ENCODE measurements at places on chromosomes 4 and X.

- no peak for DNase-seq
Measured at GRCh38 chr4:155703486-155704247, 37.0 kb downstream of the GUCY1A1 start.

GRCh38 chr4:147560625-147561024, 56.6 kb upstream of the TMEM184C start:
- no peak for DNase-seq

- DNase-seq: no peak
Measured at GRCh38 chr4:70518716-70519115, 347 bp downstream of the AMTN start.

GRCh38 chrX:102958794-102959193, 21.7 kb downstream of the RAB40AL start:
- no peak for DNase-seq

DNA sequence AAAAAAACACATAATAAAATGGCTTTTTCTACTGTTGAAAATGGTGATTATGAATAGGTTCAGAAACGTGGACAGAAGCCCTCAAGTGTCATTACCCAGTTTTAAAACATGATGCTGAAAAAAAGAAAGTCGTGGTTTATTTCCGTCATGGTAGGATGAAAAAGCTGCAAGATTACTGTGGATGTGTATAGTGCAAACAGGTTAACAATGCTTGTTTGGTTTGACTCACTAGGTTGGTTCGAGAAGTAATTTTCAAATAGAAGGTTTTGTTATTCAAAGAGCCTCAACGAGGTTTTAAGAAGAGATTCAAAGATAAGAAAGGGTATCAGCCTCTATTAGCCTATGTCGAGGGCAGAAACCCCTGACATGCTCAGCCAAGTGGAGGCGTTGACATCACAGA, 2.5 kb upstream of the RXFP1 start:
- DNase-seq: no peak

DNA sequence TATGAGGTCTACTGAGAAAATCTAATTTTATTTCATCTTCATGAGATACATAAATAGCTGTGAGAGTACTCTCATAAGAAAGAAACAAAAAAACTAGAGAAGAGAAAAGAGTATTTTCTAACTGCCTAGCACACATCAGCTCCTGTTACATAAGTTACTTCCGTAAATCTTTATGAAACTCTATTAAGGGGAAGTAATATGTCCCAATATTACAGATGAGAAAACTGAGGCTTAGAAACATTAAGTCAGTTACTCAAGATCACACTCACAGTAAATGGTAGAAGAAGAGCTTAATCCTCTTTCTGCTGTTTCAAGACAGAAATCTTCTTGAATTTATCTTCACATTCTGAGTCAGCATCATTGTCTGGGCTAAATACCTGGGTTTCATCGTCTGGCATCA, 164.1 kb downstream of the DTHD1 start:
- DNase-seq: no peak

- no peak for DNase-seq
Measured at GRCh38 chr4:3494462-3494871, 31.4 kb downstream of the DOK7 start.

GRCh38 chr4:108415389-108415788, 205.0 kb upstream of the RPL34 start:
- DNase-seq: no peak

GRCh38 chr4:89894649-89895550, at the start of gene MMRN1:
TSS of gene MMRN1 (plus strand) at chr4:89894854. CDS start at chr4:89894972, 118 bp downstream.
- DNase-seq: no peak

DNA sequence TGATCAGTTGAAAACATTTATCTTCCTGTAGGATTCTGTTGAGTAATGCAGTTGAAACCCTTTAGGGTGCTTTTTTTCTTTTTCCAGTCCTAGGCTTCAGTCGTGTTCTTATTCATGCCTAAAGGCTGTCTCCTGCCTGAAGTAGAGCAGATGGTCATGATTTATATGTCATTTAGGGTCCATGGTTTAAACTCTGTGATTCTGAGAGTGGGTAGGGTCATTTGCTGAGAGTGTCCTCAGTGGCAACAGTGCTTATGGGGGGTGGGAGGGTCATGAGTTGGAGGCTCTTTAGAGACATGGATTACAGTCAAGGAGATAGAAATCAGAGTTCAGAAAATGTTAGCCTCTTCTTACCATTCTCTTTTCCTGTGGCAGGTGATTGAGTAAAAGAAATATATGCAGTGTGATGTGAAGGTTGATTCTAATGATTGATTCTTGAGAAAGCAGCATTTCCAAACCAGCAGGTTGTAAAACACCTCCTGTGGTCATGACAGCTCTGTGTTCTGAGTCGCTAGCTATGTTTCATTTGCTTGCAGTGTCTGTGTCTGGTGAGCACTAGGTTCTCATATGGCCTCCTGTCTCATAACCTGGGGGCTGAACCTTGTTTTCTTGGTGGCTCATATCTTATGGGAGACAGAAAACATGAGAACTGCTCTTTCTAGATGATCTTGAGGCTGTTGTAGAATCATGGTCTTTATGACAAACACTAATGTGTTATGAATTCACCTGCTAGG, 60.4 kb downstream of the JADE1 start:
- DNase-seq: no peak

Measured in activated T-helper 1 cell treated with Interleukin-2 at 50 U/mL for 16 hours (primary cell).